ENCODE measurements at places on chromosomes 4 and X. TPM values are rescaled to one million over a fixed set of nuclear protein-coding genes. Genes with fewer than 3 reads are reported as not detected.

Gene MID2
- 21.4 TPM for total RNA-seq

Gene MTHFD2L
- total RNA-seq, result 12.1 TPM

Gene GPM6B
- total RNA-seq, result 0.06 TPM

Gene PITX2
- total RNA-seq, result not detected

Gene GLRA3
- total RNA-seq, result not detected

Gene POLN
- 2.1 TPM for total RNA-seq

Gene FAM47A
- not detected for total RNA-seq

Gene CC2D2A
- total RNA-seq, result 21.1 TPM

Gene CTAG2
- total RNA-seq, result not detected

Gene PRSS12
- total RNA-seq, result 0.53 TPM

Gene RGN
- 0.35 TPM for total RNA-seq

Gene TLR10
- not detected for total RNA-seq

Gene CCSER1
- total RNA-seq, result not detected

Gene MAGEE2
- not detected for total RNA-seq

Gene PNMA3
- not detected for total RNA-seq

Gene CSN1S1
- not detected for total RNA-seq

Gene DKK2
- total RNA-seq, result 0.06 TPM

Gene UGT2B28
- not detected for total RNA-seq

Gene HMGN5
- 0.29 TPM for total RNA-seq

Gene DMD
- 1.6 TPM for total RNA-seq

Gene KIT
- 129 TPM for total RNA-seq

Gene DCAF12L2
- not detected for total RNA-seq

Gene CCNB3
- total RNA-seq, result 0.19 TPM

Gene CSAG3
- total RNA-seq, result not detected

Gene HTN3
- not detected for total RNA-seq

Gene RAB40AL
- total RNA-seq, result 2.6 TPM

Gene HERC5
- 5.0 TPM for total RNA-seq

Gene FOXP3
- total RNA-seq, result not detected

Gene ARHGAP10
- total RNA-seq, result 27.0 TPM

Gene F8A2
- not detected for total RNA-seq

Gene C4orf50
- total RNA-seq, result not detected

Gene BEX5
- total RNA-seq, result not detected

Gene CPXCR1
- total RNA-seq, result not detected

Gene LUZP4
- total RNA-seq, result not detected

Gene AKAP14
- total RNA-seq, result not detected

Gene DCAF8L2
- total RNA-seq, result not detected

Gene TNMD
- total RNA-seq, result not detected

Gene JADE3
- total RNA-seq, result 9.9 TPM

Gene TMSB15C
- 3.5 TPM for total RNA-seq
